Kidney glomerular epithelial cell (primary cell): ENCODE measurements at places on chromosomes 2 and 18.
A peak's percentile ranks its signal among the peaks of the same experiment; 100 is the strongest.

DNA sequence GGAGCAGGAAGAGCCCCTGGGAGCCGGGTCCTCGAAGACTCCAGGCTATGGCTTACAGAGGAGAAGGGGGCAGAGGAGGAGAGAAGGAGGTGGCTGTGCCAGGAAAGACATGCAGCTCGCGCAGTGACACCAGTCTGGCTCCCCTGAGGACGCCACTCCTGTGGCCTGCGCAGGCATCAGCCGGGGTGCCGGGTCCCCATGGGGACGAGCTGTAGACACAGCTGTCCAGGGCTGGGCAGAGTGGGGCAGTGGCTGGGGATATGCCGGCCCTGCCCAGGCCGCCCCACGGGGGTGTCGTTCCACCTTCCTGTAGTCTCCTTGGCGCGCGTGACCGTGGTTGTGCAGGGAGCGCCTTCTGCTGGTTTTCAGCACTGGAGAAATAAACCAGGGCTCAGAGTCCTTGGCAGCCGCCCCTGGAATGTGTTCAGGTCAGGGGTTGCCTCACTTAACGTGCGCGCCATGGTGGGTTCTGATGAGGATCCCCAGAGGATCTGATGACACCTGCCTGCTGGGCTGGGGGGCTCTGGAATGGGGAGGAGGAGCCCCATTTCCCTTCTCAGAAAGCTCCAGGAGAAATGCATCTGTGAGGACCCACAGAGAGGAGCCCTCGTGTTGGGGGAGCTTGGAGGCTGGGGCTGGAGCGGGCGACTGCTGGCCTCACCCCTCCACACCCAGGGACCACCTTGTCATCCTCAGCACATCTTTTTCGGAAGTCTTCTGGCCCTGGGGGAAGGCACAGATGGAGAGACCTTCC lies 26.7 kb downstream of the RAMP1 start:
- no peak for DNase-seq

DNA sequence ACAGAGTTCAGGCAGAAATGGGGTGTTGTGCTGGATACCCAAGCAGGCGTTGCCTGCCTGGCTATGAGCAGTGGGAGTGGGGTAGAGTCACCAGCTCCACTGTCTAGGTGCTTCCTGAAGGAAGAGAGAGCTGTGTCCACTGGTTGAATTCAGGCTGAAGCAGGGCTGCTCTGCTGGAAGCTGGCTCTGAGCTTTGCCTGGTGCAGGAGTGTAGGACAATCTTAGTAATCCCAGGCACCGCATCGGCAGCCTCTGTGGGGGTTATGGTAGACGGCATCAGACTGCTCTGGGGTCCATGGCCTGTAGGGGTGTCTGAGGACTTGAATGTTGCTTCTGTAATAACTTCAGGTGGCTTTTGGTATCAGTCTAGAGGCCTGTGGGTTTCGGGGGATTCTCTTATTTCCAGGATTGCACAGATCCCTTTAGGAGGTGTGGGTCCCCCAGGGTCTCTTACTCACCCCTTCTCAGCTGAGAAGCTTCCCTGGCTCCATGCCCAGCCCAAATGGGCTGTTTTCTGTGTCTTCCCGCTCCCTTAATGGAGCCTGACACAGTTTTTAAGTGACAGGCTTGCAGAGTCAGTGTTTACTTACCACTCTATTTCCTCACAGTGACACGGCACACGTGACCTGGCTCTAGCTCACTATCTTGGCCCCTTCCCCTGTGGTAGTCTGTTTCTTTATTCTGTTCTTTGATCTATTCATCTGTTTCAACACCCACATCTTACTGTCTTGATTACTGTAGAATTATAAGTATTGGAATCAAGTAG lies 644.3 kb downstream of the CBLN2 start:
- no peak for DNase-seq

- DNase-seq = no peak
Measured at GRCh38 chr2:182558564-182558963, 131.7 kb upstream of the PDE1A start.

GRCh38 chr2:51165534-51166260 lies 133.8 kb upstream of the NRXN1 start:
- DNase-seq = no peak

DNA sequence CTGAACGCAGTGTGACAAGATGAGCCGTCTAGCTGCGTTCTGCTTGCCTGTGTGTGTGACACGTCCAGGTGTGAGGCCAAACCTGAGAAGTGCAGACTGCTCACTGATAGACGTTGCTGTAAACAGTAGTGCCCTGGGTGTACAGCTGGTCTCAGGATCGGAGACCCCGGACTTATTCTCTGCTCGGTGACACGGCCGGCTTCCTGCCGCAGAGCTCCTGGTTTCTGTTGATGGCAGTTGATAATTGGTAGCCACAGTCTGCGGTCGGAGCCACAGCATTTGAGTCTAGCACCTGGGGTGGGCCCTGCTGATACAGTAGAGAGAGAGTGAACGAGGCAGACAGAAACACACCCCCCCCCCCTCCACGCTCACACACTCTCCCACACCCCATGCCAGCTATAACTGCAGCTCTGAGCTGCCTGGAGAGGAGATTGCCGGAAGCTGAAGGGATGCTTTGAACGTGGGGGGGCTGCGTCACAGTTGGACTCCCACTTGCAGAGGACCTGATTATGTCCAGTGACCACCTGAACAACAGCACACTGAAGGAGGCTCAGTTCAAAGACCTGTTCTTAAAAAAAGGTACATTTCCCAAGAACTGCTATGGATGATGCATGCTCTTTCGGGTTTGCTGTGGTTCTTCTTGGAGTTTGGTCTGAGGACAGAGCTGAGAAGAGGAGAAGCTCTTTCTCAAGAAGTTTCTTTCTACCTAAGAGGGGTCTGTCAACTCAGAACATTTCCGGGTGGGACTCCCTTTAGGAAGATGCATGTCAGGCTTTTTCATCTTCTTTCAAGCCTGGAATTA lies 114.0 kb downstream of the FAM210A start:
- no peak for DNase-seq

DNA sequence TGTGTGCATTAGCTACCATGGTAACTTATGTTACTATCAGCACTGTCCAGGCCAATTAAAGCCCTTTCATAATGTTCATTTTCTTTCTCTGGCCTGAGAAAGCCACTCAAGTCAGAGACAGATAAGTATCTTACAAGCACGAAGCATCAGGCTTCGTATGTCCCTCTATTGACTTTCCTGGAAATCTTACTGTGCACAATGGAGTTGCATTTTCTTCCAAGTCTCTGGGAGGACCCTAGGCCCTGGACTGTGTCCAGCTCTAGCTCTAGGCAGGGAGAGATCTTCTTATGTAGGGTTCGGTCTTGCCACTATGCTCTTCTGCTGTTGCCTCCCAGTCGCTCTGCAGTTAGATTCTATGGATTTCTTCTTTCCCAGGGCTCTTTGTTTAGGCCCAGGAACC lies 40.0 kb upstream of the ITGA6 start:
- DNase-seq = no peak

GRCh38 chr2:100011272-100011731 lies 131.1 kb downstream of the AFF3 start:
- DNase-seq = peak; percentile 88

- no peak for DNase-seq
Measured at GRCh38 chr18:65468881-65469280, 281.9 kb upstream of the CDH7 start.

- no peak for DNase-seq
Measured at GRCh38 chr2:239540174-239540573, 139.4 kb upstream of the HDAC4 start.
